Thyroid gland (tissue), 4 donors: ENCODE measurements at places on chromosomes 3 and 15.

- no peaks in the 10 kb centered on the region for H3K27me3 ChIP-seq
- no peak overlapping the region for H3K4me3 ChIP-seq
- H3K4me1 ChIP-seq = no peaks in the 10 kb centered on the region
- H3K27ac ChIP-seq = no peak overlapping the region
Observed at GRCh38 chr15:65956307-65956706, 87.0 kb downstream of the RAB11A start.

DNA sequence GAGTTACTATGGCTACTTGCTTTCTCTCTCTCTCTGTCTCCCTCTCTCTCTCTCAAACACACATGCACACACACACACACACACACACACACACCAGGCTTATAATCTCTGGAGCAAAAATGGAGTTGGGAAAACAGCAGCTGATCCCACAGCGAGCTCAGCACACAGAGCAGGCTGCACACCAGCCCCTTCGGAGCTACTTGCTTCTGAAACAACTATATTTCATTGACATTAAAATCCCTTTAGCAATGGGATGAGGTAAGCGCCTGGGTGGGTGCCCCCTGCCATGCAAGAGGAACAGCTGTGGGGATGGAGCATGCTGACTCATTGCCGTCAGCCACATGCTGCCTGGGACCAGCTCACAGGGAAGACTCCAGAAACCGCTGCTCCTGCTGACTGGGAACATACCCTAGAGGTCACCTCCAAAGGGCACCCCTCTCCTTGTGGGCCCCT lies 45.7 kb downstream of the B3GNT5 start:
- H3K4me3 ChIP-seq = no peak overlapping the region
- H3K36me3 ChIP-seq = no peaks in the 10 kb centered on the region
- no peaks in the 10 kb centered on the region for H3K4me1 ChIP-seq
- no peaks in the 10 kb centered on the region for H3K27me3 ChIP-seq
- no peak for DNase-seq
- no peak overlapping the region for H3K27ac ChIP-seq

DNA sequence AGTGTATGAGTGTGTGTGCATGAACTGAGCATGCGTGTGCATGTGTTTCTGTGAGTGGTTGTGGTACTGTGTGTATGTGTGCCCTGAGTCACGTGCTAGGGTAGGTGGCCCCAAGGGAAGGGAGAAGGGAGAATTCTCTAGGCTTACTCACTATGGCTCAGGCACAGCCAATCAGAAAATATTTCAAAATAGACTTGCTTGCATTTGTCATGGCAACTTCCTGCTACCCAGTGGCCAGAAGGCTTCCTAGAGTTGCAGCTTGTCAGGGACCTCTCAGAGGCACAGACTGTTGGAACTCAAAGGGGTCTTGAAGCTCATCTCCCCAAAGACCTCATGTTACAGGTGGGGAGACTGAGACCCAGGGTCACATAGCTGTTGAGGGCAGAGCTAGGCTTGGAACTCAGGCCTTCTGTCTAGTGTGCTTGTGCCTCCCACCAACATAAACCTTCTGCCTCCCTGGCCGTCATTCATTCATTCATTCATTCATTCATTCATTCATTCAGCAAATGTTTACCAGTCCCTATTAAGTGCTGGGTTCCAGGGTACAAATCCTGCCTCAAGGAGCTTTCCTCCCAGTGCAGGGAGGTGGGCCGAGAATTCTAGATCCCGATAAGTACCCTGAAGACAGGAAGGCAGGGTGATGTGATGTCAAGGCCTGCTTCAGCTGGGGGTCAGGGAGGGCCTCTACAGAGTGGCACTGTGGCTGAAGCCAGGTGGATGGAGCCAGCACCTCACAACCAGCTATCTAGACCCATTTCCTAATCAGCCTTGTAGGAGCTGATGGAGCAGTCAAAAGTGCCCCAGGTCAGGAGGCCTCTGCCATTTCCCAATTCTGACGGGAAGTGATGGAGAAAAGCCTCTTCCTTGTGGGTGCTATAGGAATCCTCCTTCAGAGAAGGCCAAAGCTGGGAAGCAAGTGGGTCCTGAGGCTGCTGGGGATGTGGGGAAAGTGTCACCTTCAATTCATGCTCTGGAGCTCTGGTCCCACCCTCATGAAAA lies 10.9 kb upstream of the RFT1 start:
- no peaks in the 10 kb centered on the region for H3K36me3 ChIP-seq
- no peak overlapping the region for H3K27ac ChIP-seq
- H3K27me3 ChIP-seq = no peaks in the 10 kb centered on the region
- DNase-seq = no peak

GRCh38 chr3:30454636-30455035 lies 151.8 kb upstream of the TGFBR2 start:
- H3K4me3 ChIP-seq = no peak overlapping the region
- no peaks in the 10 kb centered on the region for H3K4me1 ChIP-seq
- no peak for DNase-seq
- H3K36me3 ChIP-seq = no peaks in the 10 kb centered on the region
- H3K27ac ChIP-seq = no peak overlapping the region
- no peaks in the 10 kb centered on the region for H3K27me3 ChIP-seq

DNA sequence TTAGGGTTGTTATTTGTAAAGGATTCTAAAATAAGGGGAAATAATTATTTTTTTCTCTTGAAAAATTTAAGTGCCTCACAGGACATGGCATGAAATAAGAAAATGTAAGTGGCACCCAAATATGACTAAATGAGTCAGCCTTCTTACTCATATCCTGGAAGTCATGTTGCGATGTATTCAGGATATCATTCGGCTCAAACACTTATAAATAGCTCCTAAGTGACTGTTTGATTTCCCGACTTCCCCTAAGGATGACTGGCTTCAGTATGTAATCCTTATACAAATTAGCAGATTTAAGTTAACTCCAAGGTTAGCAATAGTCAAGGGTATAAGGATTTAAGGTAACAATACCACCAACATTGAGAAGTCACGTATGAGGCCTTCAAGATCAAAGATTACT lies 57.3 kb upstream of the OSTN start:
- no peak overlapping the region for H3K4me3 ChIP-seq
- H3K4me1 ChIP-seq = no peaks in the 10 kb centered on the region
- DNase-seq = no peak
- H3K27ac ChIP-seq = no peak overlapping the region
- no peaks in the 10 kb centered on the region for H3K27me3 ChIP-seq

DNA sequence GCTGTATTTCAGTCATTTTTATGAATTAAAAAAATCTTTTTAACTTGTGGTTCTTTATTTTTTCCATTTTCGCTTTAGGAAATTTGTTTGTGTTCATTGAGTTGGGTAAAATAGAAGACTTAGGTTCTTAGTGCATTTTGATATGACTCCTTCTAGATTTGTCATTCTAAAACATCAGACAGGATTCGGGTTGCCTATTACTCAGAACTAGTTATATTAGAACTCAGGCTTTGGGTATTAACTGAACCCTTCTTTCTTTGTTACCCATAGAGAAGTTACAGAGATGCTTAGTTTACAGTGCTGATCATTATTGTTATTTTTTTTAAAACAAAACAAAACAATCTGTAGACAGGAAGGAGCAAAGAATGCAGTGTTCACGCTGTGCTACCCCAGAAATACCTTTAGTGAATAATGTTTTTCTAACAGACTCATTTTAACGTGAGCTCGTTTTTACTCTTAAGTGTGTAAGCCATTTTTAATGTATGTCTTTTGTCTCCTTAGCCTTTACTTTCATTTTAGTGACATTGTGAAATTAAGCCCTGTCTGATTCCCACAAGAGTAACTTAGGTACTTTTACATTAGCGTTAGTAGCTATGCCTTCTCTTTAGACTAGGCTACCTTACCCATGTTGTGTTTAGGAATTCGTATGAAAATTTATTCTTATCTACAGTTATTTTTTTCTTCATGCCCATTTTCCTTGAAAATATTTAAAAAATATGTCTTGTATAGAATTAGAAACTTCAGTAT lies 53.4 kb downstream of the CMC1 start:
- H3K4me3 ChIP-seq = no peak overlapping the region
- H3K4me1 ChIP-seq = no peaks in the 10 kb centered on the region
- no peaks in the 10 kb centered on the region for H3K36me3 ChIP-seq

- no peaks in the 10 kb centered on the region for H3K4me1 ChIP-seq
- DNase-seq = no peak
- no peaks in the 10 kb centered on the region for H3K27me3 ChIP-seq
- no peak overlapping the region for H3K27ac ChIP-seq
Observed at GRCh38 chr15:60831540-60831939, 352.6 kb upstream of the ICE2 start.
